ENCODE measurements at places on chromosomes 6 and 20.

DNA sequence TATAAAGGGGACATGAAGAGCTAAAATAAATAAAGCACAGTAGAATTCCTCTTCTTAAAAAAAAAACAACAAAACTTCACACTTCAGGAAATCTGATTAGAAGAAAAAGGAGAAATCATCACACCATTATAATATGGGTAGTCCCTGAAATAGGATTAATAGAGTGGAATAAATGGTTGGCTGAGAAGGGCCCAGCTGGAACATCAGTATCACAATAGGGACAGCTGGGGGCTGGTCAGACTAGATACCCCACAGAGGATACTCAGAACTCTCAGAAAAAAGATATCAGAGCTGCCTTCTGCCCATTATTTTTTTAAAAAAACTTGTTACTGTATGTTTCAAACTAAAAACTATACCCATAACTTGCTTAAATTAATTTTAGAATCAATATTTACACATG lies 75.2 kb downstream of the DST start:
- DNase-seq: no peak
- no peaks in the 10 kb centered on the region for H3K4me1 ChIP-seq
- no peaks in the 10 kb centered on the region for H3K27me3 ChIP-seq
- H3K36me3 ChIP-seq: no peaks in the 10 kb centered on the region
- H3K27ac ChIP-seq: no peak overlapping the region
- H3K4me3 ChIP-seq: no peak overlapping the region

DNA sequence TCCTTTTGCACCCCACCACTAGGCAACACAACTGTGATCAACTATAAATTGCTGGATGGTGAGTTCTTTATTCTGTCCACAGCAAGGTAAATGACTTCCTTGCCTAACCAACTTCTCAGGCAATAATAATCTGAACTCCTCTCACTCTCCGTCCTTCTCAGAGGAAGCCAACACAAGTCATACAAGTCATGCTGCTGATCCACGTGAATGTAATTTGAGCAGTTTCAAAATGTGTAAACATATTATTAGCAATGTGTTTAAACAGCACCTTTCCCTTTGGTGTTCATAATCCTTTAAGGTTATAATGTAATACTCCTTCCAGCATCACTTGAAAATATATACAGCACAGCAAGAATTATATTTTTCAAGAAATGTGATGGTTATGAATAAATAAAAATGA lies 127.9 kb downstream of the QRSL1 start:
- H3K36me3 ChIP-seq: no peaks in the 10 kb centered on the region
- DNase-seq: no peak
- peaks cover 3% of the 10 kb centered on the region for H3K27me3 ChIP-seq
- H3K4me1 ChIP-seq: no peaks in the 10 kb centered on the region
- H3K4me3 ChIP-seq: no peak overlapping the region

DNA sequence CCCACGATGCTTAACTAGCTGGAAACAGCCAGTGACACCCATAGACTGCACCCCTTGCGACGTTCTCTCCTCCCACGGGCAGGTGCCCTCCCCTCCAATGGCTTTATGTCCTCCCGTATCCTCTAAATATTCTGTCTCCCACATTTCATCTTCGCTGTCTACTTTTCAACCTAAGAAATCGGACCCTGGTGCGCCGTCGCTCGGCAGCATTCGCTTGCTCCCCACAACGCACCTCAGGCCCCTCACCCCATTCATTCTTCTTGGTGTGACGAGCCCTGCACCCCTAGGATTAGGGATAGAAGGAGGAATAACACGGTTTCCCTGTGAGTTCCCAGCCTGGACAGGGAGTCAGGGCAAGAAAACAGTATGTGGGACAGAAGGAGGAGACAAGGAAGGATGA lies 74.3 kb upstream of the FOXQ1 start:
- DNase-seq: no peak
- H3K27me3 ChIP-seq: peaks cover 8% of the 10 kb centered on the region
- H3K4me3 ChIP-seq: no peak overlapping the region

GRCh38 chr6:148223424-148223842 lies 119.2 kb upstream of the SASH1 start:
- peaks cover 36% of the 10 kb centered on the region for H3K27me3 ChIP-seq
- no peak for DNase-seq
- no peaks in the 10 kb centered on the region for H3K36me3 ChIP-seq

DNA sequence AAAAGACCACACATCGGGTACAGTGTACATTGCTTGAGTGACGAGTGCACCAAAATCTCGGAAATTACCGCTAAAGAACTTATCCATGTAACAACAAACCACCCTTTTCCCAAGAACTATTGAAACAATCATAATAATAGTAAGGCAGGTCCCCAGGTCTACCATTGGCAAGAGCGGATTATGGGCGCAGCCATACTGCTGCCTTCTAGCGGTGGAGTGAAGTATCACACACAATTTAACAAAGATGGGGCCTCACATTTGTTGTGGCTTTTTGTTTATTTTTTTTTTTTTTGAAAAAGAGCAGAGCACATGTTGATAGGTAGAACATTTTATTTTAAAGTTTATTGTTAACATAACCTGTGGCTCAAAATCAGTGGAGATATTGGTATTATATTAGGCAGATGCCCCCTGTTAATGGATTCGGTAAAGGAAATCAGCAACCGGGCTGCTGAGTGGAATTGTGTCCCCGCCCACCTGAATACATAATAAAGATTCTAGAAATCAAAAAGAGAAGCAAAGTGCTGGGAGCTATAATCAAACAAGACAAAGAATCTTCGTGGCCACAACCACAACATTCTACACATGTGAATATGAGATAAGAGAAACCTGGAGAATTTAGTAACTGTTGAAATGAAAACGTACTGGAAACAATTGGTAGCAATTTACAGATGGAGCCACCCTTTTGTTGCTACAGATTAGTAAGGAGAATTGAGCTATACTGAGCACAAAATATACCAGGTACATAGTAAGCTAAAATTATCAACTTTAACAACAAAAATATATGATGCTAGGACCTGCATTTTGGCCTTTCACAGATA lies 94.2 kb upstream of the EXOC2 start:
- H3K4me3 ChIP-seq: no peak overlapping the region
- peaks cover 9% of the 10 kb centered on the region for H3K27me3 ChIP-seq
- peak overlapping the region; percentile 91 for H3K27ac ChIP-seq
- peaks cover 35% of the 10 kb centered on the region for H3K4me1 ChIP-seq
- DNase-seq: no peak

DNA sequence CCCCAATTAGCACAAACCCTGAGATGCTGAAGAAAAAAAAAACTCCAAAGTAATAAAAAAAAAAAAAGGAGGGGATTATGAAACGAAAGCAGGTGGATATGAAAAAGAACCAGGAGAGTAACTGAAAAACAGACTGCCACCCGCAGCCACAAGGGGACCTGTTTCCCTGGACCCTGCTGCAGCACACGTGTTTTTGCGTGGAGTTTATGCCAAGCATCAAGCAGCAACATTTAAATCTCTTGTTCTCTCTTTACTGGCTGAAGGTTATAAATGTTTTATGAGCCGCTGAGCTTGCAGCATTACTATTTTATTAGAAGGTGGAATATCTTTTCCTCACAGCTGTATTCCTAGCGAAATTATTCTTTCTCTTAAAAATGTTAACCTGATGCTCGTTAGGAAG lies 131.6 kb upstream of the OLIG3 start:
- no peak overlapping the region for H3K27ac ChIP-seq
- no peaks in the 10 kb centered on the region for H3K4me1 ChIP-seq
- peaks cover 17% of the 10 kb centered on the region for H3K27me3 ChIP-seq
- DNase-seq: no peak
- H3K36me3 ChIP-seq: no peaks in the 10 kb centered on the region

GRCh38 chr20:57698116-57698866 lies 11.5 kb downstream of the PMEPA1 start:
- H3K4me1 ChIP-seq: peaks cover 66% of the 10 kb centered on the region
- peak; percentile 64 for DNase-seq
- peak overlapping the region; percentile 41 for H3K4me3 ChIP-seq
- no peaks in the 10 kb centered on the region for H3K27me3 ChIP-seq
- peak overlapping the region; percentile 70 for H3K27ac ChIP-seq

- no peaks in the 10 kb centered on the region for H3K4me1 ChIP-seq
- no peak overlapping the region for H3K27ac ChIP-seq
- no peaks in the 10 kb centered on the region for H3K36me3 ChIP-seq
Observed at GRCh38 chr6:159902620-159903019, 11.8 kb downstream of the MAS1 start.

DNA sequence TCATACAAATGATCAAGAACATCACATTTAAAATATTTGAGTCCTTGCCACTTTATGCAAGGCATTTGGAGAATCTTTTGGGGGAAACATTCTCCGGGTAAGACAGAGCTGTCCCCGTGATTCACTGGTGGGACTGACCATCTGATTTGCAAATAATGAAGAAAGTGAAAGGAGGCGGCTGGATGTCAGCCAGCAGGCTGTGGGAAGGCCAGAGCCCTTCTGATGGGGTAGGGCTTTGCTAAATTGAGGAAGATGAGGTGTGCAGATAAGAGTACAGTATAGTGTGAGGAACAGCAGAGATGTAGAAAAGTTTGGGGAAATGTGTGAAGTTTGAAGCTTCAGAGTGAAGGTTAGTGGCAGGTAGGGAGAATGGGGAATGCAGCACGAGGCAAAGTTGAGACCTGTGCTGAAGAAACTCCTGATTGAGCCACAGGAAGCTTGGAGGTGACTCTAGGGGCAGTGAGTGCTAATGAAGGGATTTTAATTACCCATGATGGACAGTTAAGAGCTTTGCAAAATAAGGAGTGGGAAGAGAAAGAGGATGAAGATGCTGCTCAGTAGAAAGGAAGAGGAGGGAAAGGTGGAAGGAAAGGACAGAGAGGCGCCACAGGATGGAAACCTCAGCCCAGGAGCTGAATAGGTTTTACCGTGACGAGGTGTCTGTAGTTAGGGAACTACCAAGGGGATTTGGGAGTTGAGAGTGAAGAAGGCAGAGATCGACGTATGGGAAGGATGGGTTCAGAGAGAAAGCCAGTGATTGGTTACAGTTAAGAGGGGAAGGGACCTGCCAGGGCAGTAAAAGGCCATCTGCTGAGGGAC lies 68.7 kb downstream of the SNX9 start:
- no peaks in the 10 kb centered on the region for H3K27me3 ChIP-seq
- no peak for DNase-seq
- H3K4me1 ChIP-seq: peaks cover 45% of the 10 kb centered on the region
- H3K36me3 ChIP-seq: peaks cover 49% of the 10 kb centered on the region

- H3K4me3 ChIP-seq: no peak overlapping the region
- no peaks in the 10 kb centered on the region for H3K36me3 ChIP-seq
- no peak for DNase-seq
- no peaks in the 10 kb centered on the region for H3K4me1 ChIP-seq
Observed at GRCh38 chr20:10020937-10021336, 13.8 kb upstream of the ANKEF1 start.

GRCh38 chr20:63357921-63358905 lies 2.9 kb downstream of the CHRNA4 start:
- no peaks in the 10 kb centered on the region for H3K4me1 ChIP-seq
- peaks cover 18% of the 10 kb centered on the region for H3K27me3 ChIP-seq
- no peak overlapping the region for H3K27ac ChIP-seq
- H3K4me3 ChIP-seq: no peak overlapping the region
- no peak for DNase-seq

- no peak overlapping the region for H3K4me3 ChIP-seq
- peaks cover 10% of the 10 kb centered on the region for H3K36me3 ChIP-seq
- no peak overlapping the region for H3K27ac ChIP-seq
Observed at GRCh38 chr6:28167068-28167467, 25.4 kb downstream of the ZKSCAN8 start.

- H3K36me3 ChIP-seq: no peaks in the 10 kb centered on the region
- no peaks in the 10 kb centered on the region for H3K27me3 ChIP-seq
- no peaks in the 10 kb centered on the region for H3K4me1 ChIP-seq
- DNase-seq: no peak
- H3K27ac ChIP-seq: no peak overlapping the region
Observed at GRCh38 chr6:97644353-97644752, 361.3 kb upstream of the MMS22L start.

DNA sequence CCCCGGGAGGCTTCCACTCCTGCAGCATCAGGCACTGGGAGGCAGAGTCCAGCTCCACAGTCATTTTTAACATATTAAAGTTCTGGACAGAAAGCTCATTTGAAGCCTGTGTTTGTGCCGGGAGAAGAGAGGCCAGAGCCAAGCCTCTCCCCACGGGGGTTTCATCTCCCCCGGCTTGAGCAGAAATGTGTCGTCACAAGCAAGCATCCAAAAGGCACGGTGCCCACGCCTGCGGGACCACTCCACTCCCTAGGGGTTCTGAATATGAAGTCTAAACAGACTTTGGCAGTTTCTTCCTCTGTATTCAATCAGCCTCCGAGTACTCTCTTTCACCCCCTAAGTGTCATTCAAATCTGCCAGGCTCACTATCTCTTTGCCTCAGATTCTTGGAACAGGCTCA lies 75.3 kb downstream of the STK35 start:
- H3K27ac ChIP-seq: no peak overlapping the region
- H3K4me1 ChIP-seq: peaks cover 2% of the 10 kb centered on the region
- no peak for DNase-seq
- H3K4me3 ChIP-seq: no peak overlapping the region
- peaks cover 12% of the 10 kb centered on the region for H3K27me3 ChIP-seq
- no peaks in the 10 kb centered on the region for H3K36me3 ChIP-seq

GRCh38 chr6:130766239-130767144 lies 60.7 kb upstream of the SMLR1 start:
- no peaks in the 10 kb centered on the region for H3K36me3 ChIP-seq
- no peak overlapping the region for H3K4me3 ChIP-seq
- DNase-seq: no peak
- H3K4me1 ChIP-seq: no peaks in the 10 kb centered on the region

DNA sequence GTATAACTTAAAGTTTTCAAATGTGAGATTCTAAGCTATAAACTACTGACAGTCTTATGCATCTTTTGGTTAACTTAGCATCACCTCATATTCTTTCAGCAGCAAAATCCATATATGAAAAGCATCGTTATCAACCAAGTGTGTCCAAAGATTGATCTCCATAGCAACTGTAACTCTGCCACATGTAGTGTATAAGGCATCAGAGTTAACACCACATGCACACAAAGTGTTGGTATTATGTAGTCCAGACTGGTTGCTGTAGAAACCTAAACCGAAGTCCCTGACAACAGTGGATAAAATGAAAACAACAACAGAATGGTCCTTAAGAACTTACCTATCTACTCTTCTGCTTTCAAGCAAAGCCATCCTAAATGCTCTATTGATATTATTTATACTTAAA lies 39.6 kb downstream of the PDSS2 start:
- H3K27me3 ChIP-seq: no peaks in the 10 kb centered on the region
- H3K36me3 ChIP-seq: peaks cover 7% of the 10 kb centered on the region
- no peak for DNase-seq

DNA sequence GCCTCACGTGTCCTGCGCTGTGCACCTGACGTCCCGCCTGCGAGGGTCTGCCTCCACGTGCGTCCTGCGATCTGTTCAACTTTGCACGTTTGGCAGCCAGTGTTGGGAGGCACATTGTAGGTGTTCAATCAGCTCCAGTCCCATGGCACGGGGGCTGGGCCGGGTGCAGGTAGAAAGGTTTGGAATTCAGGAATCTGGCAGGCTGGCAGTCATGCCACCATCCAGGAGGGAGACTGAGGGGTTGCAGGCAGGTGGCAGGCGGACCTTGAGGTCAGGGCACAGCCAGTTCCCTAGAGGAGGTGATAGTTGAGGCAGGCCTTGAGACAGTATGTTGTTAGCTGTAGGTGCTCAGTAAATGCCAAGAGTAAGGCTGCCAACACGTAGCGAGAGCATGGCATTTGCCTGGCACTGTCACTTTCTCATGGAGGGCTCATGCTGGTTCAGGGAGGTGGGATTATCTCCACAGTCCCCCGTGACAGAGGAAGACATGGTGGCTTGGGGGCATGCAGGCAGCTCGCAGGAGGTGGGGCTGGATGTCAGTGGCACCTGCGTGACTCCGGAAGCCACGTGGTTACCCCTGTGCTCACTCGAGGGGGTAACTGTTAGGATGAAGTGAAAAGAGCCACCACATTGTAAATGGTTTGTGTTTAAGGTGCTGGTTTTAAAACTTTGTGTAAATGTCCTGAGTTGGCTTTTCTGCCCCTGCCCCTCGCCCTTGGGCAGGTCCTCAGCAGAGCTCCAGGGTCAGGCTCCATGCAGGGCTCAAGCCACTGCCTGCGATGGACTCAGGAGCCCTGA lies 111.8 kb upstream of the FRMD1 start:
- H3K27ac ChIP-seq: no peak overlapping the region
- H3K4me3 ChIP-seq: no peak overlapping the region
- H3K4me1 ChIP-seq: no peaks in the 10 kb centered on the region
